CD4-positive, alpha-beta T cell treated with Interleukin-4 for 1 hour (primary cell): ENCODE measurements at places on chromosomes 5 and 9.

DNA sequence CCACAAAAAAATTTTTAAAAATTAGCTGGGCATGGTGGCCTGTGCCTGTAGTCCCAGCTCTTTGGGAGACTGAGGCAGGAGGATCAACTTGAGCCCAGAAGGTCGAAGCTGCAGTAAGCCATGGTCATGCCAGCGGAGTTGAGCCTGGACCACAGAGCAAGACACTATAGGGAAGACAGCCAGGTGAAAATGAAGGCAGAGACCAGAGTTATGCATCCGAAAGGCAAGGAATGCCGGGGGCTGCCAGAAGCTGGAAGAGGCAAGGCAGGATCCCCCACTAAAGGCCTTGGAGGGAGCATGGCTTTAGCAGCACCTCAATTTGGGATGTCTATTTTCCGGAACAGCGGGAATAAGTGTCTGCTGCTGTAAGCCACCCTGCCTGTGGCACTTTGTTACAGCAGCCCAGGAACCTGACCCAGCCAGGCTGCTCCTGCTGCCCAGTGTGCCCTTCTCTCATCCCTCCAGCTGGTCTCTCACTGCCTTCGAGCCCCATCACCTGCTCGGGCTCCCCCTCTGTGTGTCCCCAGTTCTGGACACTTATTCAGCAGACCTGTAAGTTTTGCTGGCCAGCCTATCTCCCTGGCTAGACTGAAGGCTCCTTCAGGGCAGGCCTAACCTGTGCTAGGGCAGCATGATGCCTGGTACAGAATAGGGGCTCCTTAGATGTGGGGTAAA lies 16.8 kb upstream of the JADE2 start:
- DNase-seq: no peak

DNA sequence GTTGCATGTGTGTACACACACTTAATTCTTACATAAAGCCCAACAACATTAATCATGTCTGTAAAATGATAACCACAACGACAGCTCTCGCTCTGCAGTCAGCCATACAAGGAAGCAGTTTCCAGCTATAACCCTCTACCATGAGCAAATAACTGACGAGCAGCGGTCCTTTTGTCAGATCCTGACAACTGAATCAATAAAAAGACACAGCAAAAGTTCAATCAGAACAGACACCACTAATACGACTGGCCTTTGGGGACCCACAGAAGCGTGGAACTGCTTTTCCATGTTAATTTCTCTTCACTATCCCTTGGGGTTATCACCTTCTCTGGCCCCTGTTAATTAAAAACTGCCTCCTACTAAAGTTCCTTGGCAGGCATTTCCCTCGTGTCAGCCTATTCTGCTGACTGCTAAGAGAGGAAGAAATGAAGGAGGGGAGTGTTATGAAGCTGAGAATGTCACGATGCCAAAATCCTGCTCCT lies 722.8 kb upstream of the GRAMD2B start:
- no peak for DNase-seq

GRCh38 chr9:12643686-12644085 lies 49.5 kb upstream of the TYRP1 start:
- DNase-seq: no peak

- DNase-seq: no peak
These were observed at the start of gene PFN3 for GRCh38 chr5:177399997-177400868. TSS of gene PFN3 (minus strand) at chr5:177400661. CDS start at chr5:177400576, 85 bp downstream.

DNA sequence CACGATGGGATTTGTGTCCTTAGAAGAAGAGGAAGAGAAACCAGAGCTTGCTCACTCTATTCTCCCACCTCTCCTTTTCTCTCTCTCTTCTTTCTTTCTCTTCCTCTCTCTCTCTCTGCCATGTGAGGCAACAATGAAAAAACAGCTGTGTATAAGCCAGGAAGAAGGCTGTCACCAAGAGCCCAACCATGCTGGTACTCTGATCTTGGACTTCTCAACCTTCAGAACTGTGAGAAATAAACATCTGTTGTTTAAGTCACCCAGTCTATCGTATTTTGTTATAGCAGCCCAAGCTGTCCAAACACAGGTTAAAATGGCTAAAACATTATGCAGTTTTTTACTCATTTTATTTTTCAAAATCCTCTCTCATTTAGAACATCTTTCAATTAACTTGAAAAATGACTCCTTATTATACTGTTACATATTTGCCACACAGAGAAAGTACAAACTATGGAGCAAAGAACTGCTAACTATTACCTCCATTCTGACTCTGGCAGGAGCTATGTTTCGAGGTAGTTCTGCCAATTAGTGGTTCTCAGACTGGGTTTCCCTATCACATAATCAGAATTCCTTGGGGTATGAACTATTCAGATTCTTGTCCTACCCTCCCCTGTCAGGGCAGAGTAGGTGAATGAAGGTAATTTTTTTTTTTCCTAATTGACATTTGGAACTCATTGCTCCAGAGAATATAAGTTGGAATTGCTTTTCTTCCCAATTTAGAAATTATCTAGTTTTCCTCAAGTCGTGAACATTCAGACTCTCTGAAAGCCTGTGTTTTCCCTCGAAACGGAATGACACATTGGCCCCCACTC lies 434.6 kb downstream of the ENC1 start:
- no peak for DNase-seq
